Endothelial cell of umbilical vein (primary cell): ENCODE measurements at places on chromosomes 2 and 18. TPM values are rescaled to one million over a fixed set of nuclear protein-coding genes. Genes with fewer than 3 reads are reported as not detected.

ITGA4 gene
- total RNA-seq: 2.8 TPM in 2 replicates

DNAH7 gene
- total RNA-seq: 0.05 and 0.24 TPM in 2 replicates

IL1A gene
- total RNA-seq: 0.99 and 1.4 TPM in 2 replicates

LRATD1 gene
- total RNA-seq: not detected in 2 replicates

TOGARAM2 gene
- total RNA-seq: not detected in 2 replicates

NGEF gene
- 0.18 and 0.22 TPM in 2 replicates for total RNA-seq

CENPA gene
- 33.1 and 34.1 TPM in 2 replicates for total RNA-seq

DOCK10 gene
- total RNA-seq: 19.4 and 23.0 TPM in 2 replicates

SLC8A1 gene
- 1.8 and 2.1 TPM in 2 replicates for total RNA-seq

CUL3 gene
- 82.3 and 87.1 TPM in 2 replicates for total RNA-seq

CPS1 gene
- total RNA-seq: 0.53 and 0.88 TPM in 2 replicates

INPP5D gene
- total RNA-seq: 43.3 and 46.6 TPM in 2 replicates

LYPD6B gene
- not detected in 2 replicates for total RNA-seq
